ENCODE measurements at places on chromosomes 6 and 20. TPM values are rescaled to one million over a fixed set of nuclear protein-coding genes. Genes with fewer than 3 reads are reported as not detected.

The GJA10 gene
- total RNA-seq = not detected

The TTK gene
- 10.9 TPM for total RNA-seq

The MUCL3 gene
- 0.03 TPM for total RNA-seq

The MEI4 gene
- not detected for total RNA-seq

The BCAS1 gene
- 0.40 TPM for total RNA-seq

The CLDN20 gene
- not detected for total RNA-seq

The PKIG gene
- 2.8 TPM for total RNA-seq

The KIAA1755 gene
- not detected for total RNA-seq

The VIP gene
- not detected for total RNA-seq

The LATS1 gene
- 35.5 TPM for total RNA-seq

The RAB44 gene
- total RNA-seq = 0.05 TPM

The XKR7 gene
- not detected for total RNA-seq

The PGC gene
- total RNA-seq = 0.24 TPM

The C20orf204 gene
- total RNA-seq = 3.9 TPM

The DCDC2 gene
- total RNA-seq = not detected

The ZNF391 gene
- 2.2 TPM for total RNA-seq

The LHFPL5 gene
- total RNA-seq = not detected

The IL17F gene
- 1.8 TPM for total RNA-seq

The TNNC2 gene
- not detected for total RNA-seq

The GPR6 gene
- not detected for total RNA-seq

The LCA5 gene
- total RNA-seq = 0.11 TPM

The CGAS gene
- total RNA-seq = 36.2 TPM

The MATN4 gene
- total RNA-seq = 0.13 TPM

The FOXQ1 gene
- total RNA-seq = not detected

The ZNF341 gene
- 5.2 TPM for total RNA-seq

The CLPSL2 gene
- not detected for total RNA-seq

The BPIFB4 gene
- total RNA-seq = not detected

The SLC22A7 gene
- not detected for total RNA-seq

The B3GAT2 gene
- total RNA-seq = 0.08 TPM

The XPO5 gene
- total RNA-seq = 116 TPM

The ANKRD66 gene
- total RNA-seq = not detected

The OPN5 gene
- total RNA-seq = not detected

The ZC2HC1B gene
- not detected for total RNA-seq

The BPI gene
- not detected for total RNA-seq

The GSTA3 gene
- total RNA-seq = not detected

The RREB1 gene
- 18.5 TPM for total RNA-seq

The VSTM2L gene
- total RNA-seq = 0.33 TPM

The HEY2 gene
- not detected for total RNA-seq

The TMEM74B gene
- not detected for total RNA-seq

The SLPI gene
- total RNA-seq = 0.95 TPM

The GABRR1 gene
- total RNA-seq = not detected

The TEAD3 gene
- total RNA-seq = 2.2 TPM

The CRIP3 gene
- not detected for total RNA-seq

The ADGRF1 gene
- total RNA-seq = not detected

Measured in activated T-cell treated with anti-CD3 and anti-CD28 coated beads, Interleukin-2, amount 50 U/mL, for 4 hours (primary cell).